Activated T-cell treated with anti-CD3 and anti-CD28 coated beads, Interleukin-2, amount 50 U/mL, for 48 hours (primary cell): ENCODE measurements at places on chromosomes 3 and 15.

- no peak for DNase-seq
These were observed 67.0 kb downstream of the ZNF609 start for GRCh38 chr15:64527263-64527984.

DNA sequence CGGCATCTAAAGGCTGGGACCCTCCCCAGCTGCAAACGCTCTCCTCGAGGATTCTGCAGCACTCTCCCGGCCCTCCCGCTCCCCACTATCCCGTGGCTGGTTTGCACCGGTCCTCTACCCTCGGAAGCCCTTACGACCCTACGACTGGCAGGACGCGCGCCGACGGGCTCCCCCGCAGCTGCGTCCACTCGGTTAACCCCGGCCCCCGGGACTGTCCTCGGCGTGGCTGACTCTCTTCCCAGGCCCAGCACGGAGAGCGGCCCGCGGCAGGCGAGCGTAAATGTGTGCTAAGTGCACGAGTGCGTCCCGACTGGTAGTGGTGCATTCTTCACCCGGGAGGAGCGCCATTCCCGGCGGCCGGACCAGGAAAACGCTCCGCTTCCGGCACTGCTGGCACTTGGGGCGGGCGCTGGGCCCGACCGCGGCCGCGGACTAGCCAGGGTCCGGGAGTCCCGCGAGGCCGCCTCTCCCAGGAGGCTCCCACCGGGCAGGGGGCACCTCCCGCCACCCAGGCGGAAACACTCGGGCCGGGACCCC lies 508 bp downstream of the GORASP1 start:
- peak; percentile 41 for DNase-seq

GRCh38 chr15:81323559-81323943 lies 390 bp downstream of the STARD5 start:
- DNase-seq = no peak

DNA sequence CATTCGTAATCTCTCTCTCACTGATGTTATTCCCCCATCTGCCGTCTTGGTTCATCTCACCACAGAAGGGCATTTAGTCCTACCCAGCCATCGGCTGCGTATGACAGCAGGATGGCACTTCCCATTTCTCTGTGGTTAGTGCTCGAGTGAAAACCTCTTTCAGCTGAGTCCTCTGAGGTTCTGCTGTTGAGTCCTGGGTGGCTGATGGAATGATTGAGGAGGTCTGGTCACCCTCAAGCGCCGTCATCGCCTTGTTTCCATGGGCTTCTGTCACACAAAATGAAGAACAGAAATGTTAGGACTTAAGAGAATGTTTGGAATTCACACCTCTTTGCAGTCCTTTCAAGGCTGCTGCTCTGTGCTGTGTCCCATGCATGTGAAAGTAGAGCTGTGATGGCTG lies 9.4 kb upstream of the SACM1L start:
- no peak for DNase-seq

- DNase-seq = no peak
These were observed 1.8 kb upstream of the SAMMSON start for GRCh38 chr3:69997631-69998307.

- no peak for DNase-seq
These were observed 48.7 kb upstream of the ROBO2 start for GRCh38 chr3:76991165-76991564.

DNA sequence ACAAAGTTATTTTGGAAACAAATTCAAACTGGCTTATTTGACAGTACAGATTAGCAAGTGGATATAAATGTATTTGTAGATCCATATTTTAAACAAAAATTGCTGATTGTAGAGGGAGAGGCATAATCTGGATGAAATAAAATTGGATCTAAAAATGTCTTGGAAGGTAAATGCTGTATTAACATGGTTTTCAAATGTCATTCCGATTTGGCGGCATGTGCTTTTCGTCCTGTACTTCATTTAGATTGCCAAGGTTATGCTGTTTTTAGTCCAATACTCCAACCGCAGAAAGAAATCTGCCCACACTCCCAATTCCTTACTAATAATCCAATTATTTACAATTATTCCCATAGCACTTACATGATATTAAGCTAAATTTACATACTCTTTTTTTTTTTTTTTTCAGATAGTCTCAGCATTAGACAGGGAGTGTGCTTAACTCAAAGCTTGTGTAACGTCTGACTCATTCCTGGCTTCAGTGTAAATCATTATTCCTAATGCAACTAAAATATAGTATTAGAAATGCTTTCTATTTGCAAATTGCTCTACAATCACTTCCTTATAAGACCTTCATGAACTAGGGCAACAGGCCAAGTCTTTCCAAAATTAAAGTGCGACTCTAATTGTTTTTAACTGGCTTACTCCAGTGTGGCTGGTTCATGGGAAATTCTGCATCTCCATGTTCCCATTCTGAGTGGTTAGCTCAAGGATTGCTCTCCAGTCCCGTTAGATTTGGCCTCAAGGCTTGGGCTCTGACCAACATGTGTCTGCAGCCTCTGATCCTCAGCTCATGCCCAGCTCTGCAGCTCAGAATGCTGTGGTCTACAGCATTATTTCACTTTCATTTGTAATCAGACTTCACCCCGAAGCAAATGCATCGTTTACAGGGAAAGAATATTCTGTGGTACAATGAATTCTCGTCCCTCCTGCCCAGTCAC lies 103.9 kb downstream of the FBN1 start:
- DNase-seq = no peak

DNA sequence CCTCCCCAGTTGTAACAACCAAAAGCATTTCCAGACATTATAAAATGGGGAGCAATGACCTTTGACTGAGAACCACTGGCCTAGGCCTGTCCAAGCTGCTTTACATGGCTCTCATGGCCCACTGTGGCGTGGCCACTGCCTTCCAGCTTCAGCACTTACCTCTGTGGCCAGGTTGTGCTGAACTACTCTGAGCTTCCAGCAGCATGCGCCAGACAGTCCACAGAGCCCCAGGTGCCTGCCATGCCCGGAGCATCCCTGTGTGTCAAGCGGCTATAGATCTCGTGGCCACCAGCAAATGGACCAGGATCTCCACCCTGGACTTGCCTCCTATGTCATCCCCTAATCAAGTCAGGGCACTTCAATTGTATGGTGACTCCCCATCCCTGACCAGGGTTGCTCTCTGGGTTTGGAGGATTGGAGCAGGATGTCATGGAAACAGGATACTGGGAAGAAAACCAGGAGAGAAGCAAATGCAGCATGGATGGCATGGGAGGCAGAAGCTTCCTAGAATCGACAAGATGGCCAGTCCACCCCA lies 199.7 kb downstream of the UACA start:
- peak; percentile 11 for DNase-seq

- DNase-seq = no peak
These were observed 16.8 kb downstream of the FGF7 start for GRCh38 chr15:49439678-49440395.
